ENCODE measurements at places on chromosomes 4 and X. TPM values are rescaled to one million over a fixed set of nuclear protein-coding genes. Genes with fewer than 3 reads are reported as not detected.

ARHGAP36 gene
- total RNA-seq = not detected

USP17L15 gene
- not detected for total RNA-seq

VBP1 gene
- total RNA-seq = 43.9 TPM

MAGEA12 gene
- total RNA-seq = not detected

UTP3 gene
- 17.8 TPM for total RNA-seq

F8A2 gene
- not detected for total RNA-seq

ARAP2 gene
- 3.0 TPM for total RNA-seq

GRCh38 chr4:10159671-10160070, 43.1 kb upstream of the WDR1 start:
- no peak for DNase-seq

DNA sequence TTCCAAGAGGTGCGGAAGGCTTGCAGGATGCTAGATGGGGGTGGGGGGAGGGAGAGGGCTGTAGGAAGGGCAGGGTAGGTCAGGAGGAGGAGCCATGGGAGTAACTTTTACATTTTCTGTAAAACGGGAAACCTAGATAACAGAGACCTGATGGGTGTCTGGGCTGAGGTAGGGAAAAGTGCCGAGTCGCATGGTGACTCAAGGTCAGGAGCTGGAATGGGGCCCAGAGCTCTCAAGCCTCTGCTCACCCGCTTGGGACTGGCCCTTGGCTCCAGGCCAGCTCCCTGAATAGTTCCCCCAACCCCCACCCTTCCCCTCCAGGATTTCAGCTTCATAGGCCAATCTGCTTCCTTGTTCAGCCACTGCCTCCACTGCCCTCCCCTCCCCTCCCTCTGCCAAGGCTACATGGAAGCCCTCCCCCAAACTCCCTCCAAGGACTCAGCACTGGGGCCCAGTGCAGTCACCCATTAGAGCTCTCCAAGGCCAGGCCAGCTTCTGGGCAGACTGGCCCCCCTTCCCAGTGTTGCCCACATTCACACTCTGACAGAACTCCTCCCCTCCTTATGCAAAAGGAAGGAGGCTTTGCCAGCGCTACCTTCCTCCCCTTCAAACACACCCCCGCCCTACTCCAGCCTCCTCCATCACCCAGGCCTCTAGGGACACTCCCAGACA, 43.6 kb downstream of the TSC22D3 start:
- DNase-seq = peak; percentile 79

GRCh38 chr4:17480210-17480927, 31.5 kb downstream of the QDPR start:
- no peak for DNase-seq

GRCh38 chrX:132216283-132216682, 3.0 kb downstream of the RAP2C start:
- peak; percentile 6 for DNase-seq

DNA sequence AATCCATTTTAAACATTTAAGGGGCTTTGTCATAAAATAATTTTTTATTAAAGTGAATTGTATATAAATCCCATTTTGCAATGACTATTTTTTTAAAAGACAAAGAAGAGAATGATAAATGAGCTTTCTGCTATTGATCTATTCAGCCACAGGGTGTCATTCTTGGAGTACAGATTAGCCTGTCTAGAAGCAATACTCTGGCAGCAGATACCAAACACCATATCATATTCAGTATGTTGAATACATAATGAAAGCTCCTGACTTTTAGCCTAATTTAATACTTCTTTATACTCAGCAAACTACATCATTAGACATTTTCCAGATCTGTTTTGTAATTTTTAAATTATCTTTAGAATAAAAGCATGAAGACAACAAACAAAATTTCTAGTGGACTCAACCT, 496.3 kb downstream of the PDGFC start:
- peak; percentile 70 for DNase-seq

DNA sequence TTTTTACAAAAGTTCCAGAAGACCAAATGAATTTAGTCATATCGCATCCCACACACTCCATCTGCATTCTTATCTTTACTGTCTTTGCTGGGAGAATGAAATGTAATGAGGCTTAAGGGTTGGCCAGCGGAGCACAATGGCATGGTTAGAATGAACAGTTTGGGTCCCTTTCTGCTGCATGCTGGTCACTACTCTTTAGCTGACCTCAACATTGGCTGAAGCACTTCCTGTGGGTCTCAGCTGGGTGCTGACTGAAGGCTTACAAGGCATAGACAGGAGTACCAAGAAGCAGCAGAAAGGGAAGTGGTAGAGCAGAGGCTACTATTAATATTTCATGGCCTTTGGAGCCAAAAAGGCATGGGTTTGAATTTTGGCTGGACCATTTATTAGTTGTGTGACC, 159.4 kb upstream of the GPC4 start:
- DNase-seq = peak; percentile 79

DNA sequence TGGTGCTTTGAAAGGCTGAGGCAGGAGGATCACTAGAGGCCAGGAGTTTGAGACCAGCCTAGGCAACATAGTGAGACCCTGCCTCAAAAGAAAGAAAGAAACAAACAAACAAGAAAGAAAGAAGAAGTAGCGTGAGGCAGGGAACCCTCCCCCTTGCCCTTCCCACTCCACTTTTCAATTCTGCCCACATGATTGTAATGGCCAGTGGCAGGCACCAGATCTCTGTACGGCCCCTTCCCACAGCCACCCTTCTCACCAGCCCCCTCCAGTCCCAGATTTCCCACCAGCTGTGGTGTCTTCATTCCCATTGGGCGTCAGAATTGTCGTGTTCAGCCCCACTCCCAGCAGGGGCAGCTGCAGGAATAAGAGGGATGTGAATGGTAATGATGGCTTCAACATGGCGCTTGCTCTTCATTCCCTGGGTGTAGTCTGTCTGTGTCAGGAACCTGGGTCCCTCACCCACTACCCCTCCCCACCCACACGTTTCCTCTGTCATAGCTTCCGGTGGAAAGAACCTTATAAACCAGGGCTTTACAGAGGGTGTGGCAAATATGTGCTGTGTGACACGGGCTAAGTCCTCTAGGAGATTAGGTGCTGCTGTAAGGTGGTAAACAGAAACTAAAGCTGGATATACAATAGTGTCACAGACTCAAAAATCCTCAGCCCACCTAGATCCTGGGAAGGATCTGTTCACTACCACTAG, at the start of gene IL2RG:
Gene IL2RG, minus strand, starts transcription at position 437 of the 703 bp plus-strand sequence. Its CDS starts 38 bp downstream, at position 399.
- DNase-seq = no peak

GRCh38 chr4:39664828-39665731, 26.4 kb upstream of the SMIM14 start:
- peak; percentile 48 for DNase-seq

GRCh38 chrX:8233091-8233490, 62.0 kb upstream of the VCX2 start:
- peak; percentile 69 for DNase-seq

GRCh38 chr4:22170353-22170752, 221.8 kb upstream of the KCNIP4 start:
- DNase-seq = peak; percentile 69

- DNase-seq = peak; percentile 85
Measured at GRCh38 chr4:75633846-75634245, 3.5 kb upstream of the CDKL2 start.

DNA sequence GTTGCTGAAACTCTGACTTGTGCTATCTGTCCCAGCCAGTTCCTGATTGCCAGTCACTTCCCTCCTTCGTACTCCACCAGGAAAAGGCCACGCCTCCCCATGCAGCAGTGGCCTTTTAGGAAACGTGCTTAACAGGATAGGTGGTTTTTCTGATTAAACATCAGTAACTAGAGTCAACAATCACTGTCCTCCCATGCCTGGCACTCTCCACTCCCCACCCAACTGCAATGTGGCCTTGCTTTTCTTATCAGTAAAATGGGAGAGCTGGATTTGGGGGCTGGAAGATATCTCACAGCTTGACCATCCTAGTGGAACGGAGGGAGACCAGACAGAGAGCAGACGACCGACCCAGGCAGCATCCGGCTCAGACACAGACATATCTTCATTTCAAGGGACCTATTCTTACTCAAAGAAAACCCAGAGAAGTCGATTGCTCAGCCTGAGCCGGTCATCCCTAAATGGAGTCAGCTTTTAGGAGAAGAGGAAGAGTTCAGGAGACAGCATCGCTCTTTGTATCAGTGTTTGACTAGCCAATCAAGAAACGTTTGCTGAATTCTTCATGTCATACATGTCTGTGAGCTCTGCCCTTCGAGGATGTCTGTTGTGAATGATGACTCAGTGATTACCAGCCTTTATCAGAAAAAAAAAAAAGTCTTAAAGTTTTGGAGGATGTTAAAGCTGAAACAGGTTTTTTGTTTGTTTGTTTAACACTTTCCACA, 12.7 kb upstream of the UBA6 start:
- DNase-seq = peak; percentile 17

- no peak for DNase-seq
Measured at GRCh38 chr4:112966701-112967488, 82.6 kb upstream of the ANK2 start.

GRCh38 chr4:124525524-124525923, 187.0 kb downstream of the ANKRD50 start:
- no peak for DNase-seq

DNA sequence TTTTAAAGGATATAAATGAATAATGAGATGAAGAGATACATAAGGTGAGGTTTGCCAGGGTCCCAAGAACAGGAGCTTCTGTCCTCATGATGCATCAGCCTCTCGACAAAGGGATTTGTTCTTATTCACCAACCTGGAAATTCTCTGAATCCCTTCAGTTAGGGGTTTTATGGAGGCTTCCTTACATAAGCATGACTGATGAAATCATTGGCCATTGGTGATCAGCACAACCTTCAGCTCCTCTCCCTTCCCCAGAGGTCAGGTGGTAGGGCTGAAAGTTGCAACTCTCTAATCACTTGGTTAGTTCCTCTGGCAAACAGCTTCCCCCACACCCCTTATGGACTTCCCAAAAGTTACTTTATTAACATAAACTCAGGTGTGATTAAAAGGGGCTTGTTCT, 222.0 kb downstream of the SPRY1 start:
- DNase-seq = no peak

DNA sequence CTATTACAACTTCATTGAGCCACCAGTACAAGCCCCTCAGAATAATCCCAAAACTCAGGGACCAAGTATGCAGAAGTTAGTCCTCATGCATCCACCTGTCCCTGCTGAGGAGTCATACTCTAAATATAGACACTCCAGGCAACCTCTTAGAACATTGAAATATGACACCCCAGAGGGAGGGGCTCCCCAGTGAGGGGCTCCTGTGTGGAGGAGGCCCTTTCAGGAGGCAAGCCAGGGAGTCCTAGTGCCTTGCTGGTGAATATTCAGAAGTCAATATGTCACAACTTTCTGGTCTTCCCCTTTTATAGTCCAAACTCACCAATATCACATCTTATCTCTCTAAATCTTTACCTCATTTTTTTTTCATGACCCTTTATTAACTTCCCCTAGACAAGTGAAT, 1.6 kb upstream of the ARMCX6 start:
- peak; percentile 17 for DNase-seq

DNA sequence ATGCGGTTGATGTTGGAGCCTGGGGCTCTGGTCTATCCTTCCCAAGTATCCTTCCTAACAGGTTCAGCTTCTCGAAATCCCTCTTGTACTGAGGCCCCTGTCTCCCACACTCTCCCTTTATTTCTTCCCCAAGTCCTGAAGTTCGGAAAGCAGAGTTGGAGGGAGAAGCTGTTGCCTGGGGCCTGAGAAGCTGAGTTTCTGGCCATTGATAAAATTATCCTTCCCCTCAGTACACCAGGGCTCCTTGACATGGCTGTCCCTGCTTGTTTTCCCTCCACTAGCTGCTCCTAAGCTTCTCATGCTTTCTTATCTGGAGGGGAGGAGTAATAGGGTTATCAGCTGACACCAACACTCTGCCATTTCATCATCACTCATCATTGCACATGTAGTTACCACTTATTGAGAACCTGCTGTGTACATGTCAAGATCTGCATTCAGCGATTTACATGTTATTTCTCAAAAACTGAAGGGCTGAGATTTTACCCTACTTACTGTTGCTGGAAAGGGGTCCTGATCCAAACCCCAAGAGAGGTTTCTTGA, 58.0 kb downstream of the FUNDC1 start:
- DNase-seq = no peak

- no peak for DNase-seq
Measured at GRCh38 chrX:23497919-23498318, 163.3 kb downstream of the PTCHD1 start.

DNA sequence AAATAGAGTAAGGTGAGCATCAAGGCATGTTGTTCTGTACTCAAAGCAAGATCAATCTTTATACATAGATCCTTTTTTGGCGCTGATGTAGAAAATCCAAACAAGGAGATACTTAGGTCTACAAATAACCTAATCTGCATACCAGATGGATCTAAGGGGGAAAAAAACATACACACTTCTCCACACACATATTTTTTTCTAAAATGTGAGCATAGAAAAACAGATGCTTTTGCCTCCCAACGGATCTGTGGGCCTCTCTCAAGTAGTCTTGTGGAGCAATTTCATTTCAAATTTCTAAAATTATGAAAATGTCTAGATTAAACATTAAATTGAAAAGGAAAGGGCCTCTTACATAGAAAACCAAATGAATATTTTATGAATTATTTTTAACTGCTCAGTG, 166.1 kb downstream of the GRIA3 start:
- DNase-seq = no peak

- DNase-seq = no peak
Measured at GRCh38 chr4:144655491-144655890, 9.5 kb downstream of the HHIP start.

DNA sequence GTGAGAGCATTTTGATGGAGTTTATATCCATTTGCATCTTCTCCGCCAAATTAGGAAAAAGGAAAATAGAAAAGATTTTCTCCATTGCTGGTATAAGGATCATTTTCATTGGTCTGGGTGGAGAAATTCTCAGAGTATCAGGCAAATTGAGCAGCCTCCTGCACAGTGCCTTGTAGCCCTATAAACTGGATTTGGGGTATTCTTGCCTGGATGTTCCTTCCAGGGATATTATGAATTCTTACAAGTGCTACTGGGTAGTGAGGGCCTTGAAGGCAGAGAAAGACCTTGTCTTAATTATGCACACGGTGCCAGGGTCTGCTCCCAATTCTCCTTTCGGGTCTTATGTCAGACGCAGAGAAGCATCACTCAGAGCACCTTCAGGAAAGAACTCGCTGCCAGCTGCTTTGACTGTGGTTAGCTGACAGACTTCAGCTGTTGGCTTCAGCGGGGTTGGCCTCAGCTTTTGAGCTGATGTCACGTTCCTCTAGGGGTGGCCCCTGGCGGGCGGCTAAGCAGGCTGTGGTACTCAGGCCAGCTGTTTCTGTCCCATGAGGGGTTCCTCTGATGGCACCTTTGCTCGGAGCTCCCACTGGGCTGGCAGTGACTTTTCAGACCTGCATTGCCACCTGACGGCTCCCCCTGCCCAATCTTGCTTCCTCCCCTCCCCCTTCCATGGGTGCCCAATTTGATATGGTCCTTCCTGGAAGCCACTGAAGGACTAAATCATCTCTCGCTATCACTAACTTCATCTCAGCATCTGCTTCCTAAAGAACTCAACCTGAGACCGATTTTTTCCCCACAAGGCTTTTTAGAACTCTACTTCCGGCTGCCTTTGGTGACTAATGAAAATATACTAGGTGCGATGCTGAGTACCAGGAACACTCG, 519.5 kb downstream of the BCOR start:
- peak; percentile 36 for DNase-seq

GRCh38 chrX:9656277-9656676, 109.4 kb downstream of the GPR143 start:
- DNase-seq = no peak

- no peak for DNase-seq
Measured at GRCh38 chr4:151067316-151067970, 32.0 kb upstream of the RPS3A start.

All from fibroblast of lung (primary cell).